GM18507 (cell line): ENCODE measurements at places on chromosomes 11 and 22.

GRCh38 chr11:11583801-11584529, 37.8 kb downstream of the GALNT18 start:
- no peak for DNase-seq

GRCh38 chr11:134761386-134761785, 349.3 kb upstream of the B3GAT1 start:
- no peak for DNase-seq

- DNase-seq: no peak
Observed at GRCh38 chr11:1946812-1947484, at the start of gene MRPL23. Gene MRPL23, plus strand, starts transcription at chr11:1947332. Its CDS starts 31 bp downstream, at chr11:1947363.

DNA sequence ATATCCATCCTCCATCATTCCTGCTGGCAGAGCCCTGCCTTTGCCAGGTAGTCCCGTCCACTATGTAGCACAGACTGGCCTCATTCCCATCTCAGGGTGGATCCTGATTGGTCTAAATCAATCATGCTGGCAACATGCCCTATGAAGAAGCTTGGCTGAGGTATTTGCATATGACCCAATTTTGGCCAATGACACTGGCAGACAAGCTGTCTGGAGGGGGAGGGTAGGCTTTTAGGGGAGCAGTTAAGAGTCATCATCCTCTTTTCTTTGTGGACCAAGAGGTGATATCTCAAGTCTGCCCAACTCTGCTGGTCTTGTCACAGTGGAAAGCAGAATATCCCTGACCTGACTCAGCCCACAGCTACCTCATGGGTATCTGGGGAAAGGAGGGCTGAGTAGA, 5.1 kb downstream of the CCDC89 start:
- no peak for DNase-seq

DNA sequence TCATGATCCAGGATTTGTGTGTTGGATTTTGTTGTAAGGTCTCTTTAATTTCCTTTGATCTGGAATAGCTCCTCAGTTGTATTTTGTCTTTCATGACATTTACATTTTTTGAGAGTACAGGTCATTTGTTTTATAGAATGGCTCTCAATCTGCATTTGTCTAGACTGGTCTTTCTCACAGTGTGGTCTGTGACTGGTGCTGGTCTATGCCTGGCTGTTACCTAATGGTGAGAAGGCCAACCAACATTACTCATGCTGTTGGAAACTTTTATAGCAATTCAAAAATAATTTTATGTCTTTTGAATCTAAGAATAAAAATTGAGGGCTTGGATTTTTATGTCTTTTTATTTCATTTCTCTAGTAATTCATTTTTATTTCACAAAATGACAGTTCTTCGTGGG, 3.9 kb upstream of the NCR3LG1 start:
- DNase-seq: no peak

- DNase-seq: no peak
Observed at GRCh38 chr11:64265176-64266160, 14.1 kb downstream of the PLCB3 start.

- no peak for DNase-seq
Observed at GRCh38 chr11:55707029-55707428, 45.0 kb downstream of the OR4C6 start.

- DNase-seq: no peak
Observed at GRCh38 chr11:110376021-110376420, 53.7 kb upstream of the FDX1 start.

GRCh38 chr22:37304595-37305343, 22.5 kb downstream of the CYTH4 start:
- no peak for DNase-seq

- peak; percentile 48 for DNase-seq
Observed at GRCh38 chr22:38305471-38306448, 11.5 kb downstream of the CSNK1E start.

- DNase-seq: no peak
Observed at GRCh38 chr22:22669093-22669492, 24.7 kb downstream of the GGTLC2 start.

DNA sequence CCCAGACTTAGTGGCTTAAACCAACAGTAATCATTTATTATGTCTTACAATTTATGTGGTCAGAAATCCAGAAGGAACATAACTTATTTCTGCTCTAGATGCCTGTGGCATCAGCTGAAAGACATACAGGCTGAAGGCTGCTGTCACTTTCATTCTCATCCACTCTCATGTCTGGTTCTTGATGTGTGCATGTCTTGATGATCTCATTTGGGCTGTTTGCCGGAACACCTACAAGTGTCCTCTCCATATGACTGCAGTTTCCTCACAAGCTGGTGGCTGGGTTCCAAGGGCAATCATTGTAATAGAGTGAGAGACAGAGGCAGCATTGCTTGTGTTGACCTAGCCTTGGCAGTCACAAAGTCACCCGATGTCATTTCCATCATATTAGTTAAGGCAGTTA, 1375.9 kb upstream of the RAG2 start:
- no peak for DNase-seq

DNA sequence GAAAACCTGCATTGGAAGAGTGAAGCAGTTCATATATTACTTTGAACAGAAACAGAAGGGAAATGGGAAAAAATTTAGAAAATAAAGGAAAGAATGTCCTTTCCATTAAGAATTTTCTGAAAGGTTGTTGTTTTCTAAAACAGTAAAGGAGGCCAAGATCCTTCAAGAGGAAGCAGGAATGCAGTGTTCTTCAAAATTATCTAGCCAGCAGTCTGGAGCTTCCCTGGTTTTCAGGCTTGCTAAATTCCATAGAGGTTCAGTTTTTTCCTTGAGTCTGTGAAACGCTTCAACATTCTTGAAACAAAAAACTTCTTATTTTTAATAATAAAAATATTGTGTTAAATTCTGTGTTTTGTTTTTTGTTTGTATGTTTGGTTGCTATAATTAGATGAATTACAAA, 189.0 kb upstream of the ANO3 start:
- DNase-seq: no peak

DNA sequence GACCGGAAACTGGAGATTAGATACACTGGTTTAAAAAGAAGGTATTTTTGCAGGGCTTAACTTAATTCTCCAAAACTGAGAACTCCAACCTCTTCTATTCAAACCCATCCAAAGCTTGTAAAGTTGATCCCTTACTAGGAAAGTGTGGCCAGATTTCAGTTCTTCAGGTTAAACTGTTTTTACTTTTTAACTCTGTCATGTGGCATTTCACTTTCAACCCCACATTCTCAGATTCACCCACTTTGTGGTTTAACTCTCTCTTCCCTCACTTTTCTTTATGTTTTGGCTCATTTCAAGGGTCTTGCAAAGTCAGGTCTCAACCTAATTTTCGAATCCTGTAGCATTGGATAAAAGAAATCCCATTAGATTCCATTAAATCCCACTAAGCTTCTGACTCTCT, 75.4 kb downstream of the MPPED2 start:
- no peak for DNase-seq

DNA sequence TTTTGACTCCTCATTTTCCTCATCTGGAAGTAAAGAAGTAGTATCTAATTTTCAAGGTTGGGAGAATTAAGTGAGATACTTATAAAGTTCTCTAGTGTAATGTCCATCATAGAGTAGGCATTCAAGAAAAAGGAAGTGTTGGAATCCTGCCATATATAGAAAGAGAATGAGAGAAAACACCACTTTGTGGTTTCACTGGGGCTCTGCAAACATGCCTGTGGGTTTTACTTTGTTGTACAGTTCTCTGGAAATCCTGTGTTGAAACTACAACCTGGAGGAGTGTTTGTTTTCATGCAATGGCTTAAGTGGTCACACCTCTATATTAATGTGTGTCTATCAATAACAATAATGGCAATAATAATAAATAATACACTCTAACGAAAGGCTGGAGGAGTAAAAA, 741.7 kb downstream of the NELL1 start:
- DNase-seq: no peak
